ENCODE measurements at places on chromosomes 11 and 22. TPM values are rescaled to one million over a fixed set of nuclear protein-coding genes. Genes with fewer than 3 reads are reported as not detected.

- peak; percentile 33 for DNase-seq
Observed at GRCh38 chr11:70854901-70855556, 397.3 kb downstream of the SHANK2 start.

- DNase-seq, result peak; percentile 22
Observed at GRCh38 chr11:47186700-47187695, 764 bp upstream of the PACSIN3 start.

DNA sequence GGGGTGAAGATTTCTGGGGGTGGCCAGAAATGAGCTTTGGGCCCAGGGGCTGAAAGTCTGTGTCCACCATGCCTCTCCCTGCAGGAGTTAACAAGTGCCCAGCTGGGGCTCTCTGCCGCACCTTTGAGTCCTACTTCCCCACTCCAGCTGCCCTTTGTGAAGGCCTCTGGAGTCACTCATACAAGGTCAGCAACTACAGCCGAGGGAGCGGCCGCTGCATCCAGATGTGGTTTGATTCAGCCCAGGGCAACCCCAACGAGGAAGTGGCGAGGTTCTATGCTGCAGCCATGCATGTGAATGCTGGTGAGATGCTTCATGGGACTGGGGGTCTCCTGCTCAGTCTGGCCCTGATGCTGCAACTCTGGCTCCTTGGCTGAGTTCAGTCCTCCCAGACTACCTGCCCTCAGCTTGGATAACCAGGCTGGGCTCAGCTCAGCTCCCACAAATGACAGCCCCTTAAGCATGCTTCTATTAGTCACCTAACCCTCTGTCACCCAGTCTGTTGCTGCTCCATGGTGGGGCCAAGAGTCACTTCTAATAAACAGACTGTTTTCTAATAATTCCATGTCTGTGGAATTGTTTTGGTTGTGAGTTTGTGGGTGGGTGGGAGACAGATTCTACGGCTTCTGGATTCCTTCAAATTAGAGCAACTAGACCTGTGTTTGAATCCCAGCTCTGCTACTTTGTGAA, 3.0 kb upstream of the INPPL1 start:
- DNase-seq, result no peak

Gene PLAAT2
- polyA plus RNA-seq, result not detected

- DNase-seq, result no peak
Observed at GRCh38 chr22:20881231-20881630, 22.4 kb downstream of the SNAP29 start.

- DNase-seq, result no peak
Observed at GRCh38 chr11:114166362-114166761, 106.9 kb downstream of the ZBTB16 start.

- no peak for DNase-seq
Observed at GRCh38 chr11:76200006-76200940, 6.0 kb downstream of the WNT11 start.

GRCh38 chr11:10641177-10641911, 52.2 kb downstream of the IRAG1 start:
- DNase-seq, result no peak

Gene NLRP14
- polyA plus RNA-seq, result 0.75 TPM

- DNase-seq, result no peak
Observed at GRCh38 chr11:8373519-8374432, 110.1 kb upstream of the LMO1 start.

Gene NOX4
- polyA plus RNA-seq, result 44.6 TPM

- DNase-seq, result no peak
Observed at GRCh38 chr11:32110795-32111194, 19.9 kb downstream of the RCN1 start.

DNA sequence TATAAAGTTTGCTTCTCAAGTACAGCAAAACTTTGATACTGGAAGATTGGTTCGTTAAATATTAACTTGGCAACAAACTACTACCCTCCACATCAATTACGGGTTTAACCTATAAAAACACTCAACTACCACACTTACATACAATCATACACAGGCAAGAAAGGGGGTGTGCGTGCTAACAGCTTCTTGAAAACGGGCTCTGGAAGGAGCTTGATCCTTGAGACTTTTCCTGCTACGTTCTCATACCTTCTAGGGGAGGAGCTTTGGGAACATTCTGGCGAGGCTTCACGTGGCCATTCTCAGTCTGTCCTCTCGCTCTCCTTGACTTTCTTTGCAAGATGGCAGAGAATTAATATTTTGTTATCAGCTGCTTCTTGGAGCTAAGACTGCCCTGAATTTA, 6.8 kb upstream of the ESAM start:
- no peak for DNase-seq

- DNase-seq, result no peak
Observed at GRCh38 chr22:46622081-46622521, 1.9 kb downstream of the GRAMD4 start.

DNA sequence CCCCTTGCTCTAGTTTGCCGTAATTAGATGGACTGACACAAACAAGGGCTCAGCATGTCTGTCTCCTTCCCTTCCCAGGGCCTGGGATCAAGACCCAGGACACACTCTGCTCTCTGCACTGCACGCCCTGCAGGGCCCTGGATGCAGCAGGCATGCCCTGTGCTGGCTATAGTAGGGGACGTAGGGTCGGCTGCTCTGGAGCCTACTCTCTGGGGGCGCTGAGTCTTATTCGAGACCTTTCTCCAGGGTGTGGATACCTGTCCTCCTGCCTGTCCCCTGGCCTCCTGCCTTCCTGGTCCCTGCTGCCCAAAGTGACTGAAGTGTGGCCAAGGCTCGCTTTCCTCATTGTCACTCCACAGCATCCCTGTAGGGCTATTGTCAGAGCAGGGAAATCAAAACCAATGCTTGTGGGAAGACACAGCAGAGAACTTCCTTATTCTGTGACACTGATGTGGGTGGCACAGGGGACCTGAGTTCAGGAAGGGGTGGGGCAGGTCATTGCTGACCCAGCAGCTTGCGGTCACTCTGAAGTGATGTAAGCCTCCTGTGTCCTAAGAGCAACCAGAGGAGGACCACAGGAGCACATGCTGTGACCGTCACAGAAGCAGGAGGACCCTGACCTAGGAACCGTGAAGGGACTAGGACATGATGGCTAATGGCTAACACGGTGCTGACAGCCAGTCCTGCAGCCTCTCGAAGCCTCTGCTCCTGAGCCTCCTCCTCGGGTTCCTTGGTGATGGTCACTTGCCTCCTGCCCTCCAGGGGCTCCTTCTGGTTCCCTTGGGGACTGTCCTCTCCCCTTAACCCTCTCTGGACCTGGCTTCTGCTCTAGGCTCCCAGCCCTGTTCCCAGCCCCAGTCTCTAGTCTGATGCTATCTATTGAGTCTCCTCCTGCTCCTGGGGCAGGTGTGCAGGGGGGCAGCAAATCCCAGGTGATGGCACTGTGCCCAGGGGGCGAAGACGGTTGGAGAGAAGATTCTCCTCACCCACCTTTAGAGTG, 10.3 kb downstream of the APOBEC3A start:
- DNase-seq, result no peak

GRCh38 chr11:71987521-71987920, 11.2 kb upstream of the IL18BP start:
- no peak for DNase-seq

Gene OTOG
- polyA plus RNA-seq, result 0.36 TPM

DNA sequence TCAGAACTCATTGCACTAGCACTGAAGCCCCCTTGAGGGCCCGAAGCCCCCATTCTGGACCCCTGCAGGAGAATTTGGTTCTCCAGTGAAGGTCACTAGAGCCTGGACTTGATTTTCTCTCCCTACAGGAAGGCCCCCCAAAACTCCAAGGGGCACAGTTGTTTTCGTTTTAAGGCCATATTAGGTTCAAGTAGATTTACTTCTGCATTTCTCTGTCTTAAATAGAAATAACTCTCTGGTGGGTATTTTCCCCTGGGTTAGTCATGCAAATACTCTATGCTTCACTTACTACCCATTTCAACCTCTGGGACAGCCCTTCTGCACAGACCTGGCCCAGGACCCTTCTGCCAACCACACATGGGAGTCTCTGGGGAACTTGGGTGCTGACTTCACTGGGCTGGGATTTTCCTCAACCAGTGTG, 41.6 kb downstream of the WEE1 start:
- no peak for DNase-seq

DNA sequence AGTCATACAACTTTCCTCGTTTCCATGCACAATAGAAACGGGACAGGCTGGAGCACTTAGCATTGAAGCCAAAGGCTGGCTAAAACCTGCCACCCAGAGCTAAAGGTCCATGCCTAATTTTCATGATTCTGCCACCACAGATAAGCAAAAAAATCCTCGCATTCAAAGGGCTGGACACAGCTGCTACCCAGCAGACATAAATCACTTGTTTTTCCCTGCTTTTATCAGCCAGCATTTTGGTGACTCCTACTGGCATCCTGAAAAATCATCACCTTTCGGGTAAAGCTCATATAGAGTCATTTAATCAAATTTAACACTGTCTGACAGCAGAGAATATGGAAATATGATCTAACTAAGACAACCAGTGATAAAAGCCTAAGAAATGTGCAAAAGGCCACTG, 37.9 kb downstream of the ALG9 start:
- DNase-seq, result no peak

- DNase-seq, result no peak
Observed at GRCh38 chr22:22703715-22704114, 59.3 kb downstream of the GGTLC2 start.

DNA sequence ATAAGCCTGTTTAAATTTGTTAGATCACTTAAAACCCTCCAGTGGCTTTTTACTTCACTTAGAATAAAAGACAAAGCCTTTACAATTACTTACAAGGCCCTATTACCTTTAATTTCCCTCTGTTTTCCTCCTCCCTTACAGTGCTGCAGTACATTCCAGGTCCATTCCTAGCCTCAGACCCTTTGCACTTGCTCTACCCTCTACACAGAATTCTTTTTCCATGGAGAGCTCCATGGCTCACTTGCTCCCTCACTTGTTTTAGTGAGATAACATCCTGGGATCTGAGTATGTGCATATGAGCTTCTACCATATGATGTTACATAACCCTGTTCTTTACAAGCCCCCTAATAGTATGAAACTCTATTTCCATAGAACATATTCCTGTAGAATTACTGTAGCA, 24.4 kb downstream of the ZNF214 start:
- DNase-seq, result no peak

DNA sequence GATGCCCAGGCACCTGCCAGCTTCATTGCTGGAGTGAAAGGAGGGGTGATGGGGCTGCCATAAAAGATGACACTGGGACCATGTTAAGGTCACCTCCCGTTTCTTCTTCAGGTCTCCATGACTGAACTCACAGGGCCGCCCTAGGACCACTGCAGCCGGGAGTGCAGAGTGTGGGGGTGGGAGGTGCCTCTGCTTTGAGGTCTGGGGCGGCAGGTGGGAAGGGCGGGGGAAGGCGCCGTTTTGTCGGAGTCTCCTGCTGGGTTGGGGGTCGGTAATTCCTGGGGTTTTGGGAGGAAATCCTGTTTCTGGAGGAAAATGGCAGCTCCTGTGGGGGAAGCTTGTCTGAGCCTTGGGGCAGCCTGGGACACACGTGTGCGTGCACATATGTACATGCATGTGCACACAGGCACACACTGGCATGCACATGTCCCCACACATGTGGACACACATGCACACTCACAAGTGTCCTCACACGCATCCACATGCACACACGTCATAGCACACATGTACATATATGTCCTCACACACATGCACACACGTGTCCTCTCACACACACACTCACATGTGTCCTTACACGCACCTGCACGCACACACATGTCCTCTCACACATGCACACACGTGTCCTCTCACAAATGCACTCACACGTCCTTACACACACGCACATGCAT, 990.9 kb downstream of the BRD1 start:
- no peak for DNase-seq

- peak; percentile 49 for DNase-seq
Observed at GRCh38 chr11:79030448-79030847, 410.4 kb downstream of the TENM4 start.

GRCh38 chr11:45907911-45908370, 870 bp upstream of the FREY1 start:
- no peak for DNase-seq

GRCh38 chr11:111739299-111739698, 26.9 kb downstream of the PPP2R1B start:
- no peak for DNase-seq

Gene OR2AT4
- not detected for polyA plus RNA-seq

Gene TFIP11
- polyA plus RNA-seq, result 44.4 TPM

DNA sequence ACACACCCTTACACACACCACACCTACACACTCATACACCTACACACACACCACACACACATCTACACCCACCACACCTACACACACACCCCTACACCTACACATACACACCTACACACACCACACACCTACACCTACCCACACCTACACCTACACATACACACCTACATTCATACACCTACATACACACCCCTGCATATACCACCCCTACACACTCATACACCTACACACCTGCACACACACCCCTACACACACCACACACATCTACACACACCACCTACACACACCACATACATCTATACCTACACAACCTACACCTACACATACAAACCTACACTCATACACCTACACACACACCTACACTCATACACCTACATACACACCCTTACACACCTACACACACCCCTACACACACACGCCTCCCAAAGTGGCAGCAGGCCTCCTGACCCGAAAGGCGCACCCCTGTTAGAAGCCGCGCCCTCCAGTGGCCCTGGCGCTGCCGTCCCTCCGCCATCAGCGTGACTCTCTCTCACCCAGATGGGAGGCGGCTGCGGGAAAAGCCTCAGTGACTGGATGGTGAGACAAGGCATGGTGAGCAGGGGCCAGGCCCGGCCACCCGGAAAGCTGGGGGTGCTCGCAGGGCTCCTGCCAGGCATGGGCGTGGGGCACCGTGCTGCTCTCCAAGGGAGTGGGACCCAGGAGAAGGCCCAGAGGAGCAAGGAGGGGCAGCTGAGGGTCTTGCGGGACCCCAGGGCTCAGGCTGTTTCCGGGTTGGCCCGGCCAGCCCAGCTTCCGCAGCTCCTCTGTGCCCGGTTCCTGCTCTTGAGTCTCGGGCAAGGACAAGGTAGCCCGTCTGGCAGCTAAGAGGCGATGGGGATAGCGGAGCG, 37.0 kb upstream of the HMOX1 start:
- no peak for DNase-seq

DNA sequence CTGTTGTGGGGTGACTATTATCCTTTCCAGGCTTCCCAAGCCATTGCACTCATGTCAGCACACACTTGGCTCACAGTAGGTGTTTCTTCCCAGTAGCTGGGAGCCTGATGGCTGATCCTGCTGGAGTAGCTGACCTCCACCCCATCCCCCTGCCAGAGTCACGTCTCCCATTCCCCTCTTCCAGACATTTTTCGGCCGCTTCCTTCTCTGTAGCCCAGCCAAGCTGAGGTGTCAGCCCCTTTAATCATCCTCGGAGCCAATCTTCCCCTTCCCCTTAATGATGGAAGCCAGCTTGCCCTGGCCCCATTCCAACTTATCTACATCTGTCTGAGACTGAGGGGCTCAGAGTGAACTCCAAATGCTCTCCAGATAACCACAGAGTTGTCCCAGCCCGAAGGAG, 550.7 kb downstream of the MN1 start:
- no peak for DNase-seq

- no peak for DNase-seq
Observed at GRCh38 chr11:64614917-64615316, 23.9 kb downstream of the SLC22A12 start.

Gene MFRP
- polyA plus RNA-seq, result not detected

- no peak for DNase-seq
Observed at GRCh38 chr11:2480874-2481220, 36.0 kb downstream of the KCNQ1 start.

GRCh38 chr11:132846075-132846474, 686.2 kb downstream of the OPCML start:
- DNase-seq, result no peak
